ENCODE measurements at places on chromosomes 6 and 20.

DNA sequence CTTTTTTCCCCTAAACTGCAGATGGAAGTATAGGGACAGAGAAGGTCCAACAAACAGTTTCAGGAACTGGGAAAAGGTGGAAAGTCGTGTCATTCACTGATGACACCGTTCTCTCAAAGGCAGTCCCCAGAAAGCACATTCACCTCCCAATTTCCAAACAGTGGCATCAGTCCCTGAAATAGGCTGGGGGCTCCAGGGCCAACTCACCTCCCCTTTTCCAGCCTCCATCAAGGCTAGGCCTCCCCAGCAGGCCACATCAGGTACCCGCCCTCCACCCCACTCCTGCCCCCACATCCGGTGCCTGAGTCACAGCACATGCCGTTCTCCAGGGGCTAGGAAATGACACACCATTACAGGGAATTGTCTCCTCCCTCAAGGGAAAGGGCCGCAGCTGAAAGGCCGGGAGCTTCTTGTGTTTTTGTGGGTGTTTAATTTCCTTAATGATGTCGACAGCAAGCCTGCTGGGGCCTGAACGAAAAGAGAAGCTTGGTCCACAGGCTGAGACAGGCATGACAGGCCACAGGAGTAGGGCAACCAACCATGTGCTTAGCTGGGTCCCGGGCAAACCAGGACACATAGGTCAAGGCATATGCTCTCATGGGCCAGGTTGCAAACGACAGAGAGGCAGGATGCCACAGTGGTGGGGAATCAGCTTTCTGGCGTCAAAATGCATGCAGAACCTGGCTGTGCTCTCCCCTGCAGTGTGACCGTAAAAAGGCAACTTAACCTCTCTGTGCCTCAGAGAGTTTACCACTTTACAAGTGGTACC is 39.2 kb downstream of the ZMYND8 start:
- no peak for DNase-seq

- no peak for DNase-seq
These were observed 3.1 kb upstream of the FOXP4 start for GRCh38 chr6:41543087-41543486.

GRCh38 chr6:106586815-106587415 is 42.4 kb downstream of the RTN4IP1 start:
- no peak for DNase-seq

DNA sequence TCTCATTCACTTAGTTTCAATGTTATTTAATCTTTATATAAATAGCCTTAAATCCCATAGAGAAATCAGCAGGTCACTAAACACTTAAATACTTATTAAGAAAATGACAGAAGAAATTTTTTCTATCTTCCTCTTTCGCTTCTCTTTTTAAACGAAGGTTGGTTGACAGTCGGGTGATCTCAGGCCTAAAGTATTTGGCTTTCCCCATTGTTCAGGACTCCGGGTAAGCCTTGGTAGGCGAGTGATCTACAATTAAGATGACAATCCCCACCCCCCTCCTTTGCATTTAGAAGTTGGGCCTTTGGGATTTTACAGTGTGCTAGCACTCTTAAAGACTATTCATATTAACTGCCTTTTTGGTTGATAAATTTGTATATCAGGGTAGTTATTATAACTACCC is 19.7 kb upstream of the UTRN start:
- no peak for DNase-seq

- no peak for DNase-seq
These were observed 53.8 kb downstream of the CDC5L start for GRCh38 chr6:44441091-44441855.

GRCh38 chr6:13278164-13278563 is 50.2 kb downstream of the TBC1D7 start:
- DNase-seq = no peak

- DNase-seq = no peak
These were observed 197.1 kb upstream of the PLN start for GRCh38 chr6:118350881-118351430.

DNA sequence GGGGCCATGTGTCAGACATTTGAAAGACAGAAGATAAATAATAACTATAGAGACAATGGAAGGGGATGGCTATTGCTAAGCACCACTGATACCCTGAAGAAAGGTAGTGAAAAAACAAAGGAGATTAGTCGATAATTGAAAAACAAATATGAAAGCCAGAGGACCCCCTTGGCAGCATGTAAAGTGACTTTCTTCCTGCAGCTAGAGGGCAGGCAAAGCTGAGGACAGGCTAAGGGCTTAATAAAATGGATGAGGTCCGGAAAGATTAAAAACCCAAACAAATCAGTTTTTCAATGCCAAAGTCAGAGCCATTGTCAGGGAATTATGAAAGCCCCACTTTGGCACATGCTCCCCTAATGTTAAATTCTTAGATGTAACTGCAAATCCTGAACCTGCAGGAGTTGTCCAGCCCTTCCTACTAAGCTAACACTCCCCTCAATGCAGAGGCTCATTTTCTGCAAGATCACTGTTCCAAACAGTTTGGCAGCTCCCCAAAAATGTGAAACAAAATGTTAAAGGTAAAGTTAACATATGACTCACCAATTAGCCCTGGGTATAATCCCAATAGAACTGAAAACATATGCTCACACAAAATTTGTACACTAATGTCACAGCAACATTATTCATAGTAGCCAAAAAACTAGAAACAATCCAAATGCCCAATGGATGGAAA is 1177.9 kb downstream of the GRIK2 start:
- no peak for DNase-seq

DNA sequence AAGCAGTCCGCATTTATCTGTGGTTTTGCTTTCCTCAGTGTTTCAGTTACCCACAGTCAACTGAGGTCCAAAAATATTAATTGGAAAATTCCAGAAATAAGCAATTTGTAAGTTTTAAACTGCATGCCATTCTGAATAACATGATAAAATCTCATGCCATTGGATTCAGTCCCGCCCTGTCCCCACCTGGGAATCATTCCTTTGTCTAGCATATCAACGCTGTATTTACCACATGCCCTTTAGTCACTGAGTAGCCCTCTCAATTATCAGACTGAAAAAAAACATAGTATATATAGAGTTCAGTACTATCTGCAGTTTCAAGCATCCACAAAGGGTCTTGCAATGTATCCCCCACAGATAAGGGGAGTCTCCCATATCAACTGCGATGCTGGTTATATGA is 17.1 kb downstream of the RANBP9 start:
- no peak for DNase-seq

DNA sequence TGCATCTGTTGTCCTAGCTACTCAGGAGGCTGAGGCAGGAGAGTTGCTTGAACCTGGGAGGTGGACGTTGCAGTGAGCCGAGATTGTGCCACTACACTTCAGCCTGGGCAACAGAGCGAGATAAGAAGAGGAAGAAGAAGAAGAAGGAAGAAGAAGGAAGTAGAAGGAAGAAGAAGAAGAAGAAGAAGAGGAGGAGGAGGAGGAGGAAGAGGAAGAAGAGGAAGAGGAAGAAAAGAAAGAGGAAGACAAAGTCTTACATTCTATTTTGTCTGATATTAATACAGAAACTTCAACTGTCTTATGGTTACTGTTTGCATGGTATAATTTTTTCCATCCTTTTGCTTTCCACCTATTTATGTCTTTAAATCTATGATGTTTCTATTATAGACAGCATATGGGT is 7.2 kb upstream of the NELFCD start:
- DNase-seq = no peak

DNA sequence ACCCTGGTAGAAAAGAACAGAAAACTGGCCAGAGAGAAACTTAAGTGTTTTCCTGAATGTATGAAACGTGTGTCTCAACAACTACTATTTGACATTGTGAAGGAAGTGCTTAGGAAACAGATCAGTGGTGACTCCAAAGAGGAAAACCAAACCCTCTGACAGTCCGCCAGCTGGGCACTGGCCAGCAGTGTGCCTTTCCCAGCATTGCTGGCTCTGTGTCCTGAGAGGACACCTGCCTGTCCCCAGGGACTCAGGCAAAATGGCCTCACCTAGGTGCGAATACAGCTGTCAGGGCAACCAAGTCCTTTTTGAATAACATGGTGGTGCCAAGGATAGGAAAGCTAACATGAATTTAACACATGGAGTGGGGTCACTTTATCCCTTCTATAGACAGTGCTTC is 72.5 kb downstream of the NDUFAF5 start:
- DNase-seq = no peak

DNA sequence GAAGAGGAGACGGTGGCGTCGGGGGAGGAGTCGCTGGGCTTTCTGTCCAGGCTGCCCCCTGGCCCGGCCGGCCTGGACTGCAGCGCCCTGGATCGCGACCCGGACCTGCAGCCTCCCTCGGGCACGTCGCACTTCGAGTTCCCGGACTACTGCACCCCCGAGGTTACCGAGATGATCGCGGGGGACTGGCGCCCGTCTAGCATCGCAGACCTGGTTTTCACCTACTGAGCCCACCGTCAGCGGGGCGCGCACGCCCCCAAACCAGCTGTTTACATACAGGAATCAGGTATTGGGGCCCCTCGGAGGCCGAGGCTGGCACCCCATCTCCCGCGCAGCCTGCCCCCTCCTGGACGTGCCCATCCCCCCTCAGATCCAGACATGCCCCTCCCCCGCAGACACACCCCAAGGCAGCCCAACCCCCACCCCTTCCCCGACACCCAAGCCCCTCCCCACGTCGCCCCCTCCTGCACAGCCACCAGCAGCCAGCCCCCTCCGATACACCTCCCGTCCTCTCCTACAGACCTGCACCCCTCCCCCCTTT is 1.4 kb downstream of the SOX12 start:
- DNase-seq = no peak

DNA sequence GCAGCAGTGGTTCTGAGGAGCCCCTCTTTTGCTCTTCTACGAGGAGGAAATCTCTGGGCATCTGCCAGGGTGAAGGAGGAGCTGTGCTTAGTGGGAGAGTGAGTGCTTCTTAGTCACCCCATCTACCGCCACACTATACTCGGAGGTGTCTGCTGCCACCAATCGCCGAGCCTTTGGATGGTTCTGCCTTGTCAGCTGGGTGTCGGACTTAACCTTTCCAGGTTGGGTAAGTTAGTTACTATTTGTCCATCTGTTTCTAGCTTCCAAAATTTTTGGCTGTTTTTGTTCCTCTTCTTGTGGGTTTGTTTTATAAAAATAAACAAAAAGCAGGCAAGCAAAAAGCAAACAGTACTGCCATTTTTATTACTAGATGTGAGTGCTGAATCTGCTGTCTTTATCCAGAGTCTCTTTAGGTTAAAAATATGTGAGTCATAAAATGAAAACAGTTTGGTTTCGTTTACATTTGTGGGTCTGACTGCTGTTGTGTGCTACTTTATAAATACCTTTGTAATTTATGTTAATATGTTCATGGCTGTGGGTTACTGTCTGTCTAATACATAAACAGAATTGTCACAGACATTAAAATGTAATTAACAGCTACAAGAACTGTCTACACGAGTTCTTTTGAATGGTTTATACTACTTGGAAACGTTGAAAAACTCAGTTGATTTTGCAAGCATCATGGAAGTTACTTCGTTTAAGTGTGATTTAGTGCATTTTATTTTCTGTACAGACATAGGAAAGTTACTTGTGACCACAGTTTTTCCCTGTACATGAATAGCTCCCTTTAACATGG is 89.2 kb downstream of the ARID1B start:
- DNase-seq = peak; percentile 31

DNA sequence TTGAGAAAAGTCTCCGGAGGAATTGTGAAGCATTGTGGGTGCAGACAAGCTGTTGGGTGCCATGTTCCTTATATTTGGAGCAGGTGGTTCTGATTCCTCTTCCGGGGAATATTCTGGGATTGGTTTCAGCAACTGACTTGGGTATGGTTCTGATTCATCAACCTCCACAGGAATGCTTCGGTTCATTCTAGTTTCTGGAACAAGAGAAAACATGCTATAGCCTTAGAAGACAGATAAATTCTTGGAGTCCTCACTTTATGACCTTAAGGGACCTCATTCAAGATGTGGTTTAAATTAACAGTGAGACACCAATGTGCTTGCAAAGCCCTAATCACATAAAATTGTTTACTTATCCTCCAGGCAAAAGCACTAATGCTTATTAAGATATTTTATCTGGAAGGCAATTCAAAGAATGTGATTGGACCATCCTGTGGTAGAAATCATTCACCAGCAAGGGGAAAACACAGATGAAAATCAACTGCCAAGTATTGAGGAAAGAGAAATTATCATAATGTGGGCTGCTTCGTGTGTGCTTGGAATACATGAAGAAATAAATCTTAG is 13.7 kb downstream of the TRAF3IP2 start:
- DNase-seq = no peak

DNA sequence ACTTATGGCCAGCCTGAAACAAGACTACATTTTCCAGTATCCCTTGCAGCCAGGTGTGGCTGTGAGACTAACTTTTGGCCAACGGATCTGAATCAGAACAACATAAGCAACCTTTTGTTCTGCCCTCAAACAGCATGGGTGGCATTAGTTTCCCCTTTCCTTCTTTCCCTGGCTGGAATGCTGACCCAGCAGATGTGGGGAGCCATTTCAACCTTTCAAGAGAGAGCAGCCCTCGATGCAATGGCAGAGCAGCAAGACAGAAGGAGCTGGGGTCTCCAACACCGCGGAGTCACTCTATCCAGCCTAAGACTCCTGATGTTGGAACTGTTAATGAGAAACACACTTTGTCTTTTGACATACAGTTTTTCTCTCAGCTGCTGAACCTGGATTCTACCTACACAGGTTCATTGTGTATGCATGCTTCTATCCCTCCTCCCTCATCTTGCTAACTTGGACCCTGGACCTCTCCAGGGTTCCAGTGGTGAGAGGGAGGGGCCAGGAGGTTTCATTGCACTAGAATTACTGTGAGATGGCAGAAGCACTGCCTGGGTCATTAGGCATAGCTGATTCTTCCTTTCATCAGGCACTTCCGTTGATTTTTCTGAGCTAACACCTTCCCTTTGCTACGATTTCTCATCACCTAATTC is 28.8 kb upstream of the DDR1 start:
- no peak for DNase-seq

- DNase-seq = no peak
These were observed 183.0 kb upstream of the PHACTR1 start for GRCh38 chr6:12533586-12533985.

GRCh38 chr6:157685596-157686280 is 137.3 kb upstream of the SNX9 start:
- DNase-seq = no peak

DNA sequence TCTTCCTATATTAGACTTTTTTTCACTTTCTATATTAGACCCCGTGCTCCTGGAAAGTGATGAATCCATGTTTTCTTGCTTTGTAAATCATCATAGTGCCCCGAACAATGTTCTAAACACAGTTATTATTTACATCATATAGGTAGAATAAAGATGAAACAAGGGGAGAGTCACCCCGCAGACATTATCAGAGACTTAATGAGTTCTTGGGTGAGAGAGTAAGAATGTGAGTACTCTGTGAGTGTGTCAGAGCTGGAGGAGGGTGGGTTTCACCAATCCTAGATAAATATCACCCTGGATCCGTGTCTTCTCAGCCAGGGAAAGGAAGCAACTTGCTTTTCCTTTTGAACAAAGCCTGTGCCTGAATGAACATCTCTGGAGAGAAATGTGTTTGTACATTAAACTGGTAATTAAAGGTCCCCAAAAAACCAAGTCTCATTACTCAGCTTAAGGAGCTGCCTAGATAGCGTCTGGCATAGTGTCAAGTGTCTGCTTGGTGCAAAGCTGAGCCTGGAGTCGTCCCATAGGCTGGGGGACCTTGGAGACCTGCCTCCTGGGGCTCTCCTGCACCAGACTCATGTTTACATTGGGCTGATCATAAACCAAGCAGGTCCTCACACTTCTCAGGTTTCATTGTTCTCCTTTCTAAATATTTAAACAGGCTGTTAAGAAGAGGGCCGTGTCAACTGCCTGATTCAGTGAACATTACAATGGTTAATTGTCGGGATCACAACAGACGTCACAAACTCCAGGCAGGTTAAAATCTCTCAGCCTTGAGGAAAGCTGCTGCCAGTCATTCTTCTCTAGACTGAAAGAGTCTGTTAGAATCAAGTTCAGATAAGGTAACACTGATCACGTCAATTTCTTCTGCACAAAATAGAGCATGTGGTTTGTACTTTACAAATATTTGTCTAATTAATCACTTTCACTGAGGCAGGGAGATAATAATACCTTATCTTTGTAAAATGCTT is 179.7 kb upstream of the MYLIP start:
- DNase-seq = no peak
